Dorsolateral prefrontal cortex (tissue), 122 donors: ENCODE measurements at places on chromosomes 11 and 22.
A peak's percentile ranks its signal among the peaks of the same experiment; 100 is the strongest.

- no peak for DNase-seq
These were observed 125.6 kb upstream of the CSNK2A3 start for GRCh38 chr11:11478687-11479086.

DNA sequence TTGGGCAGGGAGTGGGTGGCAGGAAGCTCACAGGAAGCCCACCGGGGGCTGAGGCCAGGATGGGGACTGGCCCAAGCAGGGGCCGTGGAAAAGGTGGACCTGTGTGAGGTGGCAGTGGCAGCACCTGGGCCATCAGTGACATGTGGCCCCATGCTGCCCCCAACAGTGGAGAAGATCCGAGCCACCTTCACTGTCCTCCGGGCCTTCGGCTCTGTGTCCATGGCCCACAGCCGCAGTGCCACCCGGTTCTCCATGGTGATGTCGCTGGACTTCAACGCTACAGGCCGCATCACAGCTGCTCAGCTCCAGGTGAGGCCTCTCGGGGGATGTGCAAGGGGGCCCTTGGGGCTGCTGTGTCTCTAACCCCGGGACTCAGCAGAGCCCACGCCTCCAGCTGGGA is 37.9 kb downstream of the MYO18B start:
- no peak for DNase-seq

DNA sequence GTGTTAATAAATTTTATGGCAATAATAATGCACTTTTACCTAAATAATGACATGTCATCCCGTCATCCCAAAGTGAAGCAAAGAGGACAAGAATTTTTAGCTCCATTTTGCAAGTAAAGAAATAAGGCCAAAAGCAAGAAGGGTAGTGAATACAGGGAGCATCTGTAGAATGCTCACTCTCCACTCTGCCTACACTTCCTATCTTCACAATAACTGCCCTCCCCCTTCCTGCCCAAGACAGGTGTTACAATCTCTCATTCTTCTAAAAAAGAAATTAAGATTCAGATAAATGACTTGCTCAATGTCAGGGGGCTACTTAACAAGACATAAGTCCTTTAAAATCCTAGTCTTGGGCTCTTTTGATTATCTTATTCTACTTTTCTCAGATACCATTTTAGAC is 8.9 kb downstream of the RDX start:
- no peak for DNase-seq

GRCh38 chr11:74680703-74681531 is 50.3 kb downstream of the CHRDL2 start:
- DNase-seq = peak; percentile 26

GRCh38 chr11:35250621-35251020 is 111.7 kb downstream of the CD44 start:
- DNase-seq = no peak

GRCh38 chr22:29393019-29393608 is 4.7 kb upstream of the AP1B1 start:
- no peak for DNase-seq

DNA sequence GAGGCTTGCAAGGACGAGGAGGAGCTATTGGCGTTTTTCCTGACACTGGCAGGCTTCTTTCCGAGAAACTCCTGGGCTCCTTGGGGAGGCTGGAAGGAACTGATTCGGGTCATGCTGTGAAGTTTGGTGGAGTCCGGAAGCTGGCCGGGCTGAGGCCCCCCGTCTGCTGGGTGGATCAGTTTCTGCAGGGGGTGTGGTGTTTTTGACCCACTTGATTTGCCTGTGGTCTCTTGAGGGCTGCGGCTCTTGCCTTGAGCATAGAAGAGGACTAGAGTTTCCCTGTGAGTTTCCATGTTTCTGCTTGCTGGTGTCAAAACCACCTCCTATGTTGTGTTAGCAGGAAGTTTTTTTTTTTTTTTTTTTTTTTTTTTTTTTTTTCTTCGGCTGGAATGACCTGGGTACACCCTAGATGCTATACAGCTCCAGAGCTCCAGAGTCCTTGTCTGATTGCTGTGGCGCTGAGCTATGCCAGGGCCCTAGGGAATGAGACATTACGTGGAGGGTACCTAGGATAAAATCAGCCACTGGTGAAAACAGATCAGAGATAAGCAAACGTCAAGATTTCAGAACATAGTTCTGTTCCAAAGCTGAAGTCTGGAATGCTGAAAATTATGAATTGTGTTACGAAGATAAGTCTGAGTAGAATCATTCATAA is 728 bp downstream of the TBC1D22A start:
- no peak for DNase-seq

DNA sequence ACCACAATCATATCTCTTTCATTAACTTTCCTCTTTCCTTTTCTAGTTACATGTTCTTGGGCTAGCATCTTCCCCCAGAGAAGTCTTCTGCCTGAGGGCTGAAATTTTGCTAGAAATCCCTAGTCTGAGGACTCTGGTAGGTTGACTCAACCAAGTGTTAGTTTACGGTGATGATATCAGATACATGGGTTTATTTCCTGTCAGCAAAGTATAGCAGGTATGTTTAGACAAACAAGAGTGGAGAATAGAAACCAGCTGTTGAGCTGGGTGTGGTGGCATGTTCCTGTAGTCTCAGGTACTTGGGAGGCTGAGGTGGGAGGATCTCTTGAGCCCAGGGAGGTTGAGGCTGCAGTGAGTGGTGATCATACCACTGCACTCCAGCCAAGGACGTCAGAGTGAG is 11.2 kb downstream of the FOLR1 start:
- no peak for DNase-seq

DNA sequence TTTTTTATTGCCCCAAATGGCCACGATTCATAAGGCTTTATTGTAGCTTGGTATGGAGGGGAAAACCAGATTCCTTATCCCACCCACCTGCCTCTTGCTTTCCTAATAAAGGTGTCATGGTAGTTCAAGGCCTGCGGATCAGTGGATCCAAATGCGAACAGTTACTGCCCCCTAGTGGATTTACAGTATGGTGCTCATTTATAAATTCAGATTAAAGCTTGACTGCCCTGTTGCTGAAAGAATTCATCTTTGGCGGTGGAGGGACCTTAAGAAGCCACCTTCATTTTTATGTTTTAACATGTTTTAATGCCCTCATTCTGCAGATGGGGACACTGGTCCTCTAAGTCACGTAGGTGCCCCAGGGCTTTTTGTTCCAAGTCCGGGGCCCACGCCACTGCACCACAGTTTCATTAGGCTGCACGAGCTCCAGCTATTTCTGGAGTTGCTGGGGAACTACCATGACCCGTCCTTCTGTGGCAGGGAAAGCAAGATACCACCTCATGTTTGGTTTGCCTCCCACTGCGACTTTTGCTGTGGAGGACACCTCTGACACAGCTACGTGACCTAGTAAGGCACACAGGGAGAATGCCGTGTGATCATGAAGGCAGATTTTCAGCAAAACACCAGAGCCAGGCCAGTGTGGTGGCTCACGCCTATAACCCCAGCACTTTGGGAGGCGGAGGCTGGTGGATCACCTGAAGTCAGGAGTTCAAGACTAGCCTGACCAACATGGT is 15.6 kb upstream of the INCENP start:
- DNase-seq = no peak

DNA sequence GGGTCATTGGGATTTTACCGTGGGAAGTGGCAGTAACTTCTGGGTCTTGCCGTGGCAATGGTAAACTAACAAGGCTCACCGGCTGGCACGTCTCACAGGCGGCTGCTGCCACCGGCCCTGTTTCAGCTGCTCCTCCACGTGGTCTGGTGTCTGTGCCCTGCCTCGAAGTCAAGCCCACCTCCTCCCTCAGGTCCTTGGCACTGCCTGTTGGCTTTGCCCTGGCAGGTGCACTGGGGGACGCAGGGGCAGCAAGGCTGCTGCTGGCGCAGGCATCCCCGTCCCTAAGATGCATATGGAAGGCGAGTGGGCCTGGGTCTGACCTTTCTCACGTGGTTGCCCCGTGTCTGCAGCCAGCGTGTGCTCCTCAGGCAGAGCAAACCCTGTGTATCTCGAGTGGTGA is 783.6 kb downstream of the BRD1 start:
- DNase-seq = no peak

DNA sequence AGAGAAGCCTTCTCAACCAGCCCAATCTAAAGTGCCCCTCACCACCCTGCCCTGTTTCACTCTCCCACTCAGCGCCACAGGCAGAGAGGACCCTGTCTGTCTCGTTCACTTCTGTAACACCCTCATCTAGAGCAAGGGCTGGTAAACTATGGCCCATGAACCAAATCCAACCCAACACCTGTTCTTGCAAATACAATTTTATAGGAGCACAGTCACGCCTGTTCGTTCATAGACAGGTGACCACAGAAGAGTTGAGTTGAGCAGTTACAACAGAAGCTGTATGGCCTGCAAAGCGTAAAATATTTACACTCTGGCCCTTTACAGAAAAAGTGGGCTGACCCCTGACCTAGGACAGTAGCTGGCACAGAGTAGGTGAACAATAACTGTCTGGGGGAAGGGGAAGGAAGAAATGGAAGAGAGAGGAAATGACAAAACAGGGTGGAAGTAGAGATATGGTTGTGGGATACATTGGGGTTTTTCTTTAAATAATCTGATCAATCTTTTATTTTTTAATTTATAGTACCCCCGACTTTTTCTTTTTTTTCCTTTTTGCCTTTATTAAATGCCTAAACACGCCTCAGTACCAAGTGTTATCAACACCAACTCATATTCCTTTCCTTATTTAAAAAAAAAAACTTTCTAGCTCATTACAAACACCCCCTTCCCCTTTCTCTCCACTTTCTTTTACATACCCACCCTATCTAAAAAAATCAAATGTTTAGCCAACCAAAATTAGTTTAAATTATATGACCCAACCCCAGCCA is 20.9 kb downstream of the SERPIND1 start:
- no peak for DNase-seq

DNA sequence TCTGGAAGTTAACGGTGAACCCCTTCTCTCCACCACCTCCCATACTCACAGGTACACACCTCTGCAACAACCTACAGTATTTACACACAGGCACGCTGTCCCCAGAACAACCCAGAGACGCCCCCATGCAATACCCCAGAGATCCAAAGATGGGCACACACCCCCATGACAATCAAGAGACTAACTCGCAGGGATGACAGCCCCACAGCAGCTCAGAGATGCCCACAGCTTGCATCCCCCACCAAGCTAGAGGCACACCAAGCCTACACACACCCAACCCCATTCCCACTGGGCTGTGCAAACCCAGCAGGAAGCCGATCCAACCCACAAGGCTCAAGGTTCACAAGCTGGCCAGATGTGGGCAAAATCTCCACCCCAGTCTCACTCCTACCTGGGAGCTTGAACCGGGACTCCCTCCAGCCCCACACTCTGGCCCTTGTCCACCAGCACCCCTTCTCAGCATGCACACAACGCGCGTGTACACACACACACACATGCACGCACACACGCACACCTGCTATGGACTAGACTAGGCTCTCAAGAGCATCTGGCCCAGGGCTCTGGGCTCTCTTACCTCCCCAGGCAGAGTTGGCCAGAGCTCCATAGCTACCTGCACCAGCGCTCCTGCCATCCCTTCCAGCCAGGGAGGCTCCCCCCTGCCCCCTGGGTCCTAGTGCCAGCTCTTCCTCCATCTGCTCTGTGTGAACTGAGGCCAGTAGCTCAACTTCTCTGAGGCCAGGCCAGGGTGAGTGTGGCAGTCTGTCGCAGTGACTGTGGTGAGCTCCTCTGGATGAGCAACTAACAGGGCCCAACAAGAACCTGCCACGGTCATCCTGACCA is 11.5 kb downstream of the STARD10 start:
- DNase-seq = no peak

DNA sequence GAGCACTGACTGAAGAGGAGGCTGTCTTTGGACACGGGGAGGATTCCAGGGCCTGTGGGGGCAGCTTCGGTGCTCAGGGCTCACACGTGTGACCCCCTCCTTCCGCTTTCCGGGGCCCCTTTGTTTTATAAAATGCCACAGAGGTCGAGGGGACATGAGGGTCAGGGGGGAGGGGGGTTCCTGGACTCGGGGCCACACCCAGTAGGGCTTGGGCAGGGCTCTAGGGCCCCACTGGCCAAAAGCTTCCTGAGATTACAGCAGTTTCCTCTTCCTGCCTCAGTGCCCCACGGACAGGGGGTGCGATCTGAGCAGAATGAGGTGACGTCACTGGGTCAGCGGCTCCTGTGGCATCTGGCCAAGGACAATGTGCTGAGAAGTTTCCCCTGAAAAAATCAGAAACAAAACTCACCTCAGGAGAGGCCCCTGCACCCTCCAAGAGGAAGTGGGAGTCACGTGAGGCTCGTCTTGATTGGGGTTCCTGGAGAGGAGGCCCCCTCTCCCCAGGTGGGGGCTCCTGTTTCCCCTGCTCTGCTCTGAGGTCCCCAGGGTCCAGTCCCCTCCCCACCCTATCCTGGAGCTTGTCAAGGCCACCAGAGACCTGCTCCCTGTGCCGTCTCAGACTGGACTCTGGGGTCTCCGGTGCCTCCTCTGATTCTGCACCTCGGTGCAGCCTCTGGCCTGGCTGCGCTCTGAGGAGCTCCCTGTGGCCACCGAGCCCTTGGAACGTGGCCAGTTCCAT is 6.4 kb upstream of the IFITM3 start:
- DNase-seq = no peak

DNA sequence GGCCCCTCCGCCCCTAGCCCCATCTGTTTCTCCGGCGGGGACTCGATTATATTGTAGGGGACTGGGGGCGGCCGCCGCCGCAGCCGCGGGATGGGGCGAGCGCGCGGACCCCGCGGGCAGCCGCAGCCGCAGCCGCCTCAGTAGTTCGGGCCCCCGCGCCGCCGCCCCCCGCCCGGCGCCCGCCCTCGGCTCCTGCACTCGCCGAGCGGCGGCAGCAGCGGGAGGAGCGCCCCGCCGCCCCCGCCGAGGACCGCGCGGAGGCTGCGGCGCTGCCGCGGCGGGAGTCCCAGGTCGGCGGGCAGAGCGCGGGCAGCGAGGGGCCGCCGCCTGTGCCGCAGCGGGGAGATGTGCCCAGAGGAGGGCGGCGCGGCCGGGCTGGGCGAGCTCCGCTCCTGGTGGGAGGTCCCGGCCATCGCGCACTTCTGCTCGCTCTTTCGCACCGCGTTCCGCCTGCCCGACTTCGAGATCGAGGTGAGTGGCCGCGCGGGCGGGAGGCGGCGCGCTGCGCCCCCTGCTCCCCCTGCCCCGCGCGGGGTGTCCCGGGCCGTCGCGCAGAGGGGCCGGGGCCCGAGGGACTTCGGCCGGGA is at the start of gene CECR2:
TSS of gene CECR2 (plus strand) at position 22 of the 587 bp plus-strand sequence. CDS start at position 346, 324 bp downstream.
- DNase-seq = peak; percentile 68

- no peak for DNase-seq
These were observed 1.8 kb downstream of the FLI1 start for GRCh38 chr11:128695539-128696221.

GRCh38 chr11:40302669-40303068 is 1156.8 kb downstream of the LRRC4C start:
- no peak for DNase-seq

GRCh38 chr22:35604621-35605368 is 12.3 kb downstream of the MB start:
- DNase-seq = no peak

- DNase-seq = no peak
These were observed 280.7 kb upstream of the CADM1 start for GRCh38 chr11:115784796-115785521.
